ENCODE measurements at places on chromosomes 2 and 18.

- no peak for DNase-seq
These were observed 43.1 kb upstream of the CHN1 start for GRCh38 chr2:175048275-175048674.

DNA sequence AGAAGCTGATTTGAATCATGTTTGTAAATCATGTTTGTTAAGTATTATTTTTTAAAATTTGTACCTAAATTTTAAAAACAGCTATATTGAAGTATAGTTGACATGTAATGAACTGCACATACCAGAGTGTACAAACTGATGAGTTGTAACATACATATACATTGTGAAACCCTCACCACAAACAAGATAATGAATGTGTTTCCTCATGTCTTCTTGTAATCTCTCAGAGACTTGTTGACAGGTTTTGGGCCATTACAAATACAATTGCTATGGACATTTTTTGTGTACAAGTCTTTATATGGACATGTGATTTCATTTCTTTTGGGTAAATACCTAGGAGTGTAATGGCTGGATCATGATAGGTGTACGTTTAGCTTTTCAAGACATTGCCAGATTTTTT, 21.5 kb downstream of the WDR43 start:
- no peak for DNase-seq

GRCh38 chr2:201046881-201047280, 24.6 kb downstream of the HYCC2 start:
- no peak for DNase-seq

- no peak for DNase-seq
These were observed 32.3 kb downstream of the UBXN4 start for GRCh38 chr2:135773917-135774316.

GRCh38 chr18:23324056-23324811, 128.9 kb upstream of the RIOK3 start:
- DNase-seq = no peak

- peak; percentile 49 for DNase-seq
These were observed 90.1 kb downstream of the EPAS1 start for GRCh38 chr2:46387292-46387691.

DNA sequence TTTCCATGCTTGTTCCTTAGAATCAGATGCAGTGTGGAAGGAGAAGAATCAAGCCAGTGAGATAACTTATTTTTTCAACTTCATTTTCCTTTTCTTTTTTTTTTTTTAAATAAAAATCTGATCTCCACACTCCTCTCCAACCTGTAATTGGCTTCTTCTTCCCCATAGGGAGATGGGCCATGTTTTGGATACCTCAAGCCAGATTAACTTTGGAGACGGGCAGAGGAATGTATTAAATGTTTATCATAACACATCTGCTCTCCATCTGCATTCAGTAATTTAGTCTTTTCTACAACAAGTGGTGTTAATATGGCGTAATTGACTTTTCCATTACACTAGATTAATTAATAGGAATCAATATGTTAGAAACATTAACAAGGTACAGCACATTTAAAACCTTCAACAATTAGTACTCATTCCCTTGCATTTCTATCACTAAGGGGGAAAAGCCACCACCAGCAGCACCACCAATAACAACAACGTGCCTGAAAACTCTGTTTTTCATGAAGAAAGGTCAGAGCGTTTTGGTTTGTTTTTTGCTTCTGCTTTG, 244.1 kb downstream of the MYCN start:
- DNase-seq = no peak

GRCh38 chr18:50627594-50628532, 68.0 kb downstream of the MAPK4 start:
- no peak for DNase-seq

- no peak for DNase-seq
These were observed 489.1 kb upstream of the MEX3C start for GRCh38 chr18:51686590-51686989.

DNA sequence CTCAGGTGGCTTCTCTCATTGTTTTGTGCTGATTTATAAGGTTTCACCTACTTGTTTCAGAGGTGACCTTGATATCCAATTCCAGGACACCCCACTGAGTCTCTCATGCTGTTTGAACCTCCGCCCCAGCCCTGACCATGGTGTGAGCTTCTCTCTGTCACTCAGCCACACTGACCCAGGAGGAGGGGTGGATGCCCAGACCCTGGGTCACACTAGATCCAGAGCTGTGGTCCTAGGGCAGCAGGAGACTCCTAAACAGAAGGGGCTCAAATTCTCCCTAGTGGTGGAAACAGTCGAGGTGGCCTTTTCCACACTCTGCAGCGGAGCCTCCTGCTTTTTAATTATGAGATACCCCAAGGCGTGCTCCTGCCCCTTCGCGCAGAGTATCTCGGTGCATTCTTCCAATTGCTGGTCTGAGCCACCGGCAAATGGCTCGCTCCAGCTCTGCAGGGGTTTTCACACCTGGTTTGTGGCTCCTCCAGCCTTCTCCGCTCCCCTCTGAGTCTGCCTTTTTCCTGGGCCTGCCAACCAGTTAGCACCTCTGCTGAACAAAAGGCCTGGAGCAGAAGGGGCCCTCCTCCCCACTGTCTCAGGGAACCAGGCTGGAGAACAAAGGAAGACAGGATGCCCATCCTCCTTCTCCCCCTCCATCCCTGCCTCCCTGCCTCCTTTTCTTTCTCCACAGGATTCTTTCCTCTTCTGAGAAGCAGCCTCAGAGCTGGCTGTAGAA, 147.3 kb upstream of the SPRED2 start:
- no peak for DNase-seq

DNA sequence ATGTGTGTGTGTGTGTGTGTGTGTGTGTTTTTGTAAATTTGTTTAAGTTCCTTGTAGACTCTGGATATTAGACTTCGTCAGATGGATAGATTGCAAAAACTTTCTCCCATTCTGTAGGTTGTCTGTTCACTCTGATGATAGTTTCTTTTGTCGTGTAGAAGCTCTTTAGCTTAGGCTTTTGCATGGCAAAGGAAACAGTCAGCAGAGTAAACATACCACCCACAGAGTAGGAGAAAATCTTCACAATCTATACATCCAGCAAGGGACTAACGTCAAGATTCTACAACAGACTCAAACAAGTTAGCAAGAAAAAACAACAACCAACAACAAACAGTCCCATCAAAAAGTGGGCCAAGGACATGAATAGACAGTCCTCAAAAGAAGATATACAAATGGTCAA, 336.7 kb upstream of the ATP5MC3 start:
- DNase-seq = no peak

DNA sequence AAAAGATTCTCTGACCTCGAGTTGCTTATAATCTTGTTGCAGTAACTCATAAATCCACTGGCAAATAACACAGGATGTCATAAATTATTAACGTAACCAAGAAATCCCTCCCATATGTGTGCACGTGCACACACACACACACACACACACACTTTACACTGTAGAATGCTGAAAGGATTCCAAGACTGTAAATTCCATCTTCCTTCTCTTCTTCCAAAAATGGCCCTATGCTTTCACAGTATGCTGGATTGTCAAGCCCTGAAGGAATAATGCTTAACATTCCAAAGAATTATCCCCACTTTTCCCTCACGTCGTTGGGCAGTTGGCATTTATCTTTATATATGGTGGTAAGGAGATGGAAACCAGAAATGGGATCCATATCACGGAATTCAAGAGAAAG, 117.5 kb upstream of the CRIM1 start:
- no peak for DNase-seq

- DNase-seq = peak; percentile 38
These were observed 95.9 kb upstream of the GRB14 start for GRCh38 chr2:164717000-164717803.

GRCh38 chr2:174688079-174688478, 76.2 kb downstream of the CHRNA1 start:
- DNase-seq = peak; percentile 24

DNA sequence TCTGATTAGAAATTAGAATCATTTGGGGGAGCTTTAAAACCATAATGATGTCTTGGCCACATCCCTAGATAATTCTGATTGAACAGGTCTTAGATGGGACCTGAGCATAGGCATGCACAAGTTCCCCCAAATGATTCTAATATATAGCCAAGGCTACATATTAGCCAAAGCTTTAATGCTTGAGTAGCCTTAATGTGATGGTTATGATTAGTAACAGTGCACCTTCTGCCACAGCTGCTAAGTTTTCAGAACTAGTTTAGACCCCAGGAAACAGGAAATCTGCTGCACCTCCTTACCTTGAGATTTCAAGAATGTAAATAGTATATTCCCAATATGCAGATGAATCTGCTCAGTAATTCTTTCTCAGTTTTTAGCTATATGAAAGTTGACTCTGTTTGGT, 119.8 kb downstream of the PTPN4 start:
- DNase-seq = no peak

- DNase-seq = peak; percentile 95
These were observed 24.5 kb upstream of the LPIN2 start for GRCh38 chr18:3037423-3037915.

DNA sequence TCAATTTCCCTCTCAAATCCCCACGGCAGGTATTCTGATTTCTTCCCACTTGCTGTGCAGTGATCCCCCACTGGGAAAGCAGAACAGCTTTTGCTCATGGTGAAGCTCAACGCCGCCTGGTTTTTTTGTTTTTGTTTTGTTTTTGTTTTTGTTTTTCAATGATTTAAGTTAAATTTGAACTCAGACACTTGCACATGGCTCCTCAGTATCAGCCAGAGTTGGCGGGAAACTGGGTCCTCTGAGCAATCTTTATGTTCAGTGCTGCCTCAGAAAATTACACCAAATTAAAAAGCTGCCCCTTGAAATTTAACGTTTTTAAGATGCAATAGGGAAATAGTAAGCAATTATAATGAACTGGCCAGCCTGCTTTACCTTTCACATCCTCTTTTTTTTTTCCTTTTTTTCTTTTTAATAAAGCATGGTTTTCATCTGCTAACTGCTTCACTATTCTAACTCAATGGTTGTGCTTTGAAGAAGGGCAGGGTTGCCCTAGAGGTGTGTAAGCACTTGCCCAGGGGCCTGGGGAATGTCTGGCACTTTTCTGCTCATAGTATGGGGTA, 277.0 kb upstream of the HNRNPA3 start:
- no peak for DNase-seq

DNA sequence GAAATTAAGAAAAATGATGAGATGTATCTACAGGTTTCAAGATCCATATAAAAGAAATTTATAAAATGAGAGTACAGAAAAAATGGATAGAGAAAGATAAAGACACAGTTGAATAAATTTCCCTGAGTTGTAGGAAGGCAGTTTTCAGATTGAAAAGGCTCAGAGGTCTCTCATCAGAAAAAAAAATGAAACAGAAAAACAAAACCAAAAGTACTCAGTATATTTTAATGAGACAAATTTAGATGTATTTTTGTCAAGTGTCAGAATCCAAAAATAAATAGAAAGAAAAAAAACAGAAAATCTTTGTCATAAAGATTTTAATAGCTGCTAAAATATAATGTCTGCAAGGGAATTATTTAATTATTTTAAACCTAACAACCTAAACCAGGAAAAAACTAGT, 520.5 kb downstream of the KCNJ3 start:
- no peak for DNase-seq

DNA sequence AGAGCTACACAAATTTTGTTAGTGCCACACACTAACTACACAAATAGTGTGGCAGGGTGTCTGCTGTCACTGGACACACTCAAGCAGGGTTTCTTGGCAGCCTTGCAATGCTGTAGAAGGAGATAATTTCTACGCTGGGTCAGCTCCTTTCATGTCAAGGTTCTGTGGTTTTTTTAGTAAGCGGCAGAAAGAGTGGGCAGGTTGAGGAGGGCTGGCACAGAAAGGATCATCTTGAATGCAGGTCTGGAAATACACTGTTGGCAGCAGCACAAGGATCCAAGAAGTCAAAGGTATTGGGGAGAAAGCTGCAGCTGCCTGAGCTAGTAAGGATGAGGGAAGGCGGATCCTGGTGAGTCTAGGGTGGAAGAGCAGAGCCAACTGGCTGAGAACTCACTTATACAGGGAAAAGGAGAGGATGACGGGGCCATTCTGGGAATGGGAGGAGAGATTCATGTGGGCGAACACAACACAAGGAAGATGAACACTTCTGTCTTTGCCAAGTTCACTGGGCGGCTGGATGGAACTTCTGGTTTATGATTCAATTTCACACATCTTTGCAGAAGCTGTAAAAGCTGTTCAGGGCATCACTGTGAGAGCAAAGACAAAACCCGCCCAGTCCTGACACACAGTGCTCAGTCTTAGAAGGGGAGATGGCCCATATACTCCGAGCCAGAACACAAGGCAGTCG, 16.9 kb upstream of the CYRIA start:
- DNase-seq = no peak

- DNase-seq = no peak
These were observed 287.3 kb downstream of the ZNF385B start for GRCh38 chr2:179574061-179574519.

DNA sequence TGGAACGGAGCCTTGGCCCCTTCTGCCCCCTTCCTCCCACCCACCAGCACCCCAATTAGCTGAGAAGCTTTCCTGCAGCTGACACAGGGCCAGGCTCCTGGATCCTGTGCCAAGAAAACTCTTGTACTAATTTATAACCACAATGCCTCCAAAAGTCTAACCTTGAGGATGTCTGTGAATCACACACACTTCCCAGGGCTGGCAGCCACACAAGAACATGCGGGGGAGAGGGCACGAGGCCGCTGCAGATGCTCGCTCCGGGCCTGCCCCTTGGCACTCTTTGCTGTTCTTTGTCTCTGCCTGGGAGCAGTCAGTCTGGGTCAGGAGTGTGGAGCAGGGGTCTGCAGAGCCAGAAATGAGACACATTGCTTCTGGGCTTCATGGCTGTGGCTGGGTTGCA, 62.7 kb upstream of the KIF5C start:
- DNase-seq = no peak

- no peak for DNase-seq
These were observed 34.5 kb upstream of the HTR2B start for GRCh38 chr2:231159306-231159705.

- peak; percentile 12 for DNase-seq
These were observed 76.6 kb upstream of the GRB14 start for GRCh38 chr2:164697688-164698461.

Measured in RPMI8226 (cell line).